Caco-2 (cell line): ENCODE measurements at places on chromosomes 3 and 15. TPM values are rescaled to one million over a fixed set of nuclear protein-coding genes. Genes with fewer than 3 reads are reported as not detected.

- no peak for DNase-seq
Observed at GRCh38 chr3:173865900-173866498, 468.5 kb downstream of the NLGN1 start.

DNA sequence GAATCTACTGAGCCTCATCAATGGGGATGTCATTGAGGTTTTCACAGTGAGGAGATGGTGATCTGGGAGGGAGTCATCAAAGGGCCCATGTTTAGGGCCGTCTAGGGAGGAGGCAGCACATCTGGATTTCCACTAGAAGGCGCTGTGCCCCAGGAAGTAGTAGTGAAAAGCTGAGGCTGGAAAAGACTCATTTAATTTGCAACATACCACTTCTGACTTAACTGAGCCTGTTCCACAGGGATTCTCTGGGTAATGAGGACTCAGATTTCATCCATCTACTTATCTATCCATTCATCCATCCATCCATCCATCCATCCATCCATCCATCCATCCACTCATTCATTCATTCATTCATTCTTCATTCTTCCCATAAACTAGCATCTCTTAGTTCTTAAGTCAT, 17.4 kb upstream of the SHF start:
- DNase-seq, result peak; percentile 75

DNA sequence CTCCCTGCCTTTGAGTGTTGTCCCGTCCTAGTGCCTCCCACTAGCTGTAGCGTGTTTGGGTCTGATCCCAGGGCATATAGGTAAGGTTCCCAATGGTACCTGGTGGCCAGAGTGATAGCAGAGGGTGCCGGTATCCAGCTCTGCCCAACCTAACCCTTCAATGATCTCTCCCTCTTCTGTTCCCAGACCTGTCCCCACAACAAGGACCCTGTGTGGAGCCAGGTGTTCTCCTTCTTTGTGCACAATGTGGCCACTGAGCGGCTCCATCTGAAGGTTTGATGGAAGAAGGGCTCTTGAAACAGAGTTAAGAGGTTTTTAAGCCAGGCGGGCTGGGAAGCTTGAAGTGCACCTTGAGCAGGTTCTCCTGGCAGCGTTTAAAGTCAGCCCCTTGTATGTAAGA, 35.5 kb downstream of the ESYT3 start:
- DNase-seq, result no peak

Gene CPEB1
- total RNA-seq, result 0.82 and 1.6 TPM in 2 replicates

DNA sequence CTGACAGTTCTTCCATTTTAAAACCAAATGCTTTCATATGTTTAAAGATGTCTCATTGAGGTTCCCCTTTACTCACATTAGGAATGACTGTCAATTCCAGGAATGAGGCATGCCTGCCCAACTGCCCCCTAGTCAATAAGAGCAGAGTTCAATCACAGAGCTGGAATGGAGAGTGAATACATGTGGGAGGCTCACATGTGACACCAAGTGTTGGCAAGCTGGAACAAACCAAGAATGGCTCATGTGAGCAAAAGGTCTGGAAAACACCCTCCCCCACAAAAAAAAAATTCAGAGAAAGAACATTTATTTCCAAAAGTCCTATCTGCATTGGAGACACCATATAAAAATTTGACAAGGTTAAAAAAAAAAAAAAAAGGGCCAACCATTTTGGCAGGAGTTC, 3.7 kb downstream of the PBRM1 start:
- peak; percentile 44 for DNase-seq

- DNase-seq, result no peak
Observed at GRCh38 chr3:144235489-144235888, 263.9 kb downstream of the DIPK2A start.

Gene OXSM
- total RNA-seq, result 11.1 and 13.1 TPM in 2 replicates

Gene GMPPB
- 26.2 and 26.5 TPM in 2 replicates for total RNA-seq

DNA sequence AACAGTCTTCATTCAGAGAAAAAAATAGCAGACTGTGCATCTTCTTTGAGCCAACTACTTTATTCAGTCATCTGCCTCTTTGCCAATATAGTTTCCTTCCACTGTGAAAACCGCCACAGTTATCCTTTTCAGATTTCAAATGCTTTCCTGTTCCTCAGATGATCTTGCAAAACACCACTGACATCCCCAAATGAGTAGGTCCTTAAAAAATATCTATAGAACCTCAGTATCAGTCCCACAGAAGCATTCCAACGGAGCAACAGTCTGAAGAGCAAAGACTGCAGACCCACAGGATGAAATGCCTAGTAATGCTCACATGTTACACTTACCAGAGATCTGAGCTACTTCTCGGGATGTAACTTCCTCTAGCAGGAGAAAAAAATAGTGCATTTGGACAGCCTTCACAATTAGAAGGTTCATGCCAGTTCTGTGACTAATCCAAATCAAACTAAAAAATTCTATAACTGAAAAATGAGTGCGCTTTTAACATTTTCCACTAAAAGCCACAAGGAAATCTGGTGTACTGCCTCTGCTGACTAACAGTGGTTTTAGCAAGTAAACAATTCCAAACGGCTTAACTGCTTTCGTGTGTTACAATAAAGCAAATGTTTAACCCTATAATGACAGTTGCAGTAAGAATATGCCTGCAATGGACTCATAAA, at the start of gene ANKRD28:
ANKRD28 (minus strand) TSS at position 338 of the 662 bp plus-strand sequence. CDS start 1,458 bp downstream, outside the sequence.
- DNase-seq, result no peak

DNA sequence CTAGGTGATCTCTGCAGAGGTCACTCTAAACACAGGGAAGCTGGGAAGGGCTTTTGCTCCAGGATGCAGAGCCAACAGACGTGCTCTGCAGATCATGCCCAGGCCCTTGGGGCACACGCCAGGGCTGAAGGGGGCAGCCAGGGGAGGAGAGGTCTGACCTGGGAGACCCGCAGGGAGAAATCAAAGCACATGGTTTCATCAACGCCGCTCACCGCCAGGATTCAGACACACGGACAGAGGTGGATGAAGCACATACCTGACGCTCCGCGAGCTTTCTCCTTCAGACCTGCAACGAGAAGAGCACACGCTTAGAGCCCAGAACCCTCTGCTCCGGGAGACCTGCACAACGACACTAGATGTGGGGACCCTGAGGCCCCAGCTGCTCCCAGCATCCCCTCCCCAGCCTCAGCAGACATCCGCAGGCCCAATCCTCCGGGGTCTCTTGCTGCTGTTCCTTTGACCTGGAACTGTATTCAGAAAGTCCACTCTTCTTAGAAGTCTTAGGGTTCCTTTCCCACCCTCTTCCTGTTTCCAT, 90.7 kb upstream of the IQSEC1 start:
- DNase-seq, result no peak

Gene HEMK1
- total RNA-seq, result 12.6 and 14.3 TPM in 2 replicates

Gene PAQR9
- not detected in 2 replicates for total RNA-seq

DNA sequence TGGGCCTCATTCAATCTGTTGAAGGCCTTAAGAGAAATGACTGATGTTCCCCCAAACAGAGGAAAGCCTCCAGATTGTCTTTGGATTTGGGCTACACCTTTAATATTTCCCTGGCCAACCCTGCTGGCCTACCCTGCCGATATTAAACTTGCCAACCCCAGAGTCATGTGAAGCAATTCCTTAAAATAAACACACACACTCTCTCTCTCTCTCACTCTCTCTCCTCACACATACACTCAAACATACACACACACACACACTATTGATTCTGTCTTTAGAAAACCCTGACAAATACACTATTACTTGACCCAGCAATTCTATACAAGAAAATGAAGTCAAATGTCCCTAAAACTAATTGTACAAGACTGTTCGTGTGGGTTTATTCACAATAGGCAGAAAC, 109.9 kb upstream of the ST8SIA2 start:
- no peak for DNase-seq

Gene ATP13A5
- not detected in 2 replicates for total RNA-seq
